CD4-positive, alpha-beta T cell treated with Interferon alpha-2 for 1 hour (primary cell): ENCODE measurements at places on chromosomes 7 and 10.

DNA sequence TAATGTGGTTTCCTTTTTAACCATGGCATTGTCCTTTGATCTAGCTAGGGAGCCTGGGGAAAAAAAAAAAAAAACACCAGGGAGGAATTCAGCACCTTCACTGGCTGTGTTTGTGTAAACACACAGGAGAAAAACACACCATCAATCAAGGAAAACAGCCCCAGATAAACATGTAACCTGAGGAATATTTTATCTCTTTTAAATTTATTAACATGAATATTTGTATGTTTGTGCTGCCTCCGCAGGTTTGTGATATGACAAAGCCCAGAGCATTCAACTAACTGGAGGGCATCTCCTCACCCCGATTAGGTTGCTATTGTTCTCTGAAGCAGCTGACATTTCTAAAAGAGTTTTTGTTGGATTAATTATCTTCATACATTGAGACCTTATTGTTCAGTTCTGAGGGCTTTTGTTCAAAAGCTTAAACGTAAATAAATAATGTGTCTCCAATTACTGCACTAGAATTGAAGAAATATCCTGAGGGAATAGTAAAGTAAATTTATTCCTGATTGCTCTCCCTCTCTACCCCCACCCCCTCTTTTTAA, 89.4 kb upstream of the SEMA3E start:
- DNase-seq: no peak

DNA sequence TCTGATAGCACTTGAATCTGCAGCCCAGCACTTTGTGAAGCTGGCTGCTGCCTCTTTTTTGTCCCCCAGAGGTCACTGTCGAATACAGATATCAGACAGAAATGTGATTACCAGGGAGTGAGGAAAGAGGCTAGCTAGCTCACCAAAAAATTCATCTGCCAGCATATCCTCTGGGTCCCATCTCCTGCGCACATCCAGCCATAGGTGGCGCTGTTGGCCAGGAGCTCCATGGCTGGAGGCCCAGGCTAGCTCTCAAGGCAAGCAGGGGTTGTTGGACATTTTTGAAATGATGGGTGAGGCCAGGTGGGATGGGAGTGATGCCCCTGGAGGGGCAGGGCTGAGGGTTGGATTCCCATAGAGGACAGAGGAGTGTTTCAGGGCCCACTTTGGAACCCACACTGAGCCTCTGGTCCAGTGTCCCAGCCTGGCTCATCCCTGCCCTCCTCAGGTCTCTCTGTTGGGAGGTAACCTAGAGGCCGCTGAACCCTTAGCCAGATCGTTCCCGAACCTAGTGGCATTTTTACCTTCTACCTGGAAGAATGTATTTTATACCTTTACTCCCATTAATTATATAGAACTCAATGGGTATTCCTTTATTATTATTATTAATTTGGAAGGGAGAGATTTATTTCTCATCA, 14.8 kb downstream of the DPCD start:
- DNase-seq: peak; percentile 54

DNA sequence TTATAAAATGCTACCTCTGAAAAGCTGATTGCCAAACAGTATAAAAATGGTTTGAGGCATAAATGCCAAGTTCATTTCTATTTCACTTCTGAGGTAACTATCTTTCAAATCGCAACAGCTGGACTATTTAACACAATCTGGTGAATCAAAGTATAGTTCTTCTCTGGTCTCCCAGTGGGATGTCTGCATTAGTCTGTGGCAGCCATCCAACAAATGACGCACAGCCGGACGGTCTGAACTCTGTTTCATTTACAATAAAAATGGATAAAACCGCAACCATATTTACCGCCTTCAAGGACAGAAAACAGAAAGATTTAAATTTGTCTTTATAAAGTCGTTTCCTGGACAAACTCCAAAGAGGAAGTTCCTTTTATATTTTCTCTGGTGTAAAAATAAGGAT, 41.9 kb downstream of the ENO4 start:
- DNase-seq: no peak

- no peak for DNase-seq
These were observed 91.0 kb upstream of the TMEM72 start for GRCh38 chr10:44820094-44820493.
